ENCODE measurements at places on chromosomes 16 and 17. TPM values are rescaled to one million over a fixed set of nuclear protein-coding genes. Genes with fewer than 3 reads are reported as not detected.

Gene CA4
- total RNA-seq, result not detected

Gene OTOP2
- not detected for total RNA-seq

Gene KCNG4
- total RNA-seq, result not detected

Gene DRC3
- total RNA-seq, result under 0.01 TPM

Gene CX3CL1
- total RNA-seq, result 8.4 TPM

Gene TTYH2
- 11.8 TPM for total RNA-seq

Gene ARL5C
- not detected for total RNA-seq

Gene OR3A1
- total RNA-seq, result not detected

Gene AHSP
- total RNA-seq, result not detected

Gene SBK1
- total RNA-seq, result 0.58 TPM

Gene MT1M
- total RNA-seq, result 9.0 TPM

Gene GAN
- 4.3 TPM for total RNA-seq

Gene BCAR1
- 85.1 TPM for total RNA-seq

Gene UNKL
- 5.8 TPM for total RNA-seq

Gene RUNDC3A
- not detected for total RNA-seq

Gene ACAP1
- total RNA-seq, result 2.3 TPM

Gene SMTNL2
- total RNA-seq, result not detected

Gene NEK8
- total RNA-seq, result 34.3 TPM

Gene KRT27
- not detected for total RNA-seq

Gene MRM3
- 31.9 TPM for total RNA-seq

Gene SULT1A4
- total RNA-seq, result 9.2 TPM

Gene MT1E
- total RNA-seq, result 146 TPM

Gene KRT32
- total RNA-seq, result 0.18 TPM

Gene EVPLL
- total RNA-seq, result not detected

Gene CLN3
- 16.1 TPM for total RNA-seq

Gene VTN
- total RNA-seq, result 0.29 TPM

Gene HBA2
- total RNA-seq, result not detected

Gene CDH15
- not detected for total RNA-seq

Gene PAQR4
- total RNA-seq, result 7.1 TPM

Gene ABCA5
- 5.5 TPM for total RNA-seq

Gene RAMP2
- total RNA-seq, result 1.9 TPM

Gene IRX5
- total RNA-seq, result not detected

Gene MPP2
- 0.58 TPM for total RNA-seq
